ENCODE measurements at places on chromosomes 12 and 14.

DNA sequence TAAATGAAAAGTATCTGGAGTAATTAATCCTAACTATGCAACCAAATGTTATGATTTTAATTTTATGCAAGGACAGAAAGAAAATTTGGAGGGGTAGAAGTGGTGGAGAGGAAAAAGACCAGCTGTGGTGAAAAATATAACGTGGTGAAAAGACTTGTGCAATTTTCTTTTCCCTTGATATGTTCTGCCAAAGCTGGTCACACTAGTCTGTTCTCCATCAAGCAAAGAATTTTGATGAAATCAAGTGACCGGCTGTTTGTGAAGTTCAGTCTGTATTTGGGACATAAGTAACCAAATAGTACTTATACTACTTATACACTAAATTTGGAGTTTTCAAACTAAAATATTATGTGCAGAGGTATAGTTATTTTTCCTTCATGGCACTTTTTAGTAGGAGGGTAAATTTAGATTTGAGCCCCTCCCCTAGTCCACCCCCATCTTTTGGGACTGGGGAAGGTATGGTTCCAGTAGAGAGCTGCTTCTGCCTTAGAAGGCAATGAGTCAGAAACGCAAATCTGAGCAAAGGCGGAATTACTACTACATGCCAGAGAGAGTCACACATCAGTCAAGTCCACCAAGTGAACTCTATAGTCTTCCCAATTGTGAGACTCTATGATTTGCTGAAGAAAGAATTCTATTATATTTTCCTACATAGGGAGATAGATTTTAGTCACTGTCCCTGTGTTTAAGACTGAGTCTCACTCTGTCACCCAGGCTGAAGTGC, 229.7 kb downstream of the SLC25A21 start:
- peak; percentile 44 for DNase-seq

DNA sequence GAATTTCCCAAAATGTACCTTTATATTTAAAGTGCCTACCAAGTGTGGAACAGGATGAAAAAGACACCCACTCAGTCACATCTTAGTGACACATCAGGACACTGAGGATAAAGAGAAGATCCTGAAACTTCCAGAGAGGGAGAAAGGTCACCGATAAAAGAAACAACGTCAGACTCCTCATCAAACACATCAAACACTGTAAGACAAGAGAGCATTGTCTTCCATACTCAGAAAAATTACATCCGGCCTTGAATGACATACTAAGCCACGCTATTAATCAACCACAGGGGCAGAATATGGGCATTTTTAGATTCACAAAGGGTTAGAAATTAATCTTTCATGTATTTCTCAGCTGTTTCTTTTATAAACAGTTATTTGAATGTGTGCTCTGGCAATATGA, 490.3 kb downstream of the APAF1 start:
- no peak for DNase-seq

DNA sequence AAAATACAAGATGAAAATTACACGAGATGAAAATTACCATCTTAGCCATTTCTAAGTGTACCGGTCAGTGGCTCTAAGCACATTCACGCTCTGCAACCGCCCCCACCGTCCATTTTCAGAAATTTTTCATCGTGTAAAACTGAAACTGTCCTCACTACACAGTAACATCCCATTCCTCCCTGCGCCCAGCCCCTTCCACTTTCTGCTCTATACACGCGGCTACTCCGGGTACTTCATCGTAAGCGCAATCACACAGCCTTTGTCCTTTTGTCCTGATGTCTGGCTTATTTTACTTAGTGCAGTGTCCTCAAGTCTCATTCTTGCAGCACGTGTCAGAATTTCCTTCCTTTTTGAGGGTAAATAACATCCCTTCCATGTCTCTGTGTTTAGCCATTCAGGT, 3.6 kb upstream of the GPR132 start:
- DNase-seq: no peak

GRCh38 chr14:40757376-40757950, 849.2 kb upstream of the LRFN5 start:
- DNase-seq: no peak

DNA sequence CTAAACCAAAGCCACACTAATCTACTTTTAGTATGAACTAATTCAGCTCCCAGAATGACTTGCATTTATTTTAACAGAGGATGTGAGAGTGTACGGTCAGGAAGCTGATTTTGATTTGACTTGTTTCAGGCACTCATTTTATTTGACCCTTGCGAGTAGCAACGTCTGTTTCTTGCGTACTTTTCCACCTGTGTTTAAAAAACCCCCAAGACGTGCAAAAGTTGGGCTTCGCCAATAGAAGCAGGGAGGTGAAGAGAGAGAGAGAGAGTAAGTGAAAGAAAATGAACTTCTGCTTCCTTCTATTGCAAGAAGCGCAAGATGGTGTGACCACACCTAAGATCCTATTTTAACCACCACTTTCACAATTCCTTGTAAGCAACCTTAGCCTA, 6.7 kb upstream of the SLC15A4 start:
- no peak for DNase-seq

DNA sequence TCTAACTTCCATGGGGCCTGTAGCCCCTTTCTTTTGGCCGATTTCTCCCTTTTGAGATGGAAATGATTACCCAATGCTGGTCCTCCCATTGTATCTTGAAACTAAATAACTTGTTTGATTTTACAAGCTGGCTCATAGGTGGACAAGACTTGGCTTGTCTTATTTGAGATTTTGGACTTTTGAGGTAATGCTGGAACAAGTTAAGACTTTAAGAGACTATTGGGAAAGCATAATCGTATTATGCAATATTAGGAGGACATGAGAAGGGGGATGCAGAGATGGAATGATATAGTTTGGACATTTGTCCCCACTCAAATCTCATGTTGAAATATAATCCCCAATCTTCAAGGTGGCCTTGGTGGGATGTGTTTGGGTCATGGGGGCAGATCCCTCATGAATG, 49.2 kb upstream of the LYZ start:
- no peak for DNase-seq

- peak; percentile 86 for DNase-seq
These were observed at the start of gene SLC6A15 for GRCh38 chr12:84912198-84913128. SLC6A15 (minus strand) TSS chr12:84912799; CDS start chr12:84892120, 20,679 bp downstream.

GRCh38 chr12:89169321-89169720, 183.0 kb downstream of the DUSP6 start:
- DNase-seq: no peak

- DNase-seq: no peak
These were observed at the start of gene RHOF for GRCh38 chr12:121793440-121793837. RHOF (minus strand) TSS chr12:121793688; CDS start chr12:121793633, 55 bp downstream.

DNA sequence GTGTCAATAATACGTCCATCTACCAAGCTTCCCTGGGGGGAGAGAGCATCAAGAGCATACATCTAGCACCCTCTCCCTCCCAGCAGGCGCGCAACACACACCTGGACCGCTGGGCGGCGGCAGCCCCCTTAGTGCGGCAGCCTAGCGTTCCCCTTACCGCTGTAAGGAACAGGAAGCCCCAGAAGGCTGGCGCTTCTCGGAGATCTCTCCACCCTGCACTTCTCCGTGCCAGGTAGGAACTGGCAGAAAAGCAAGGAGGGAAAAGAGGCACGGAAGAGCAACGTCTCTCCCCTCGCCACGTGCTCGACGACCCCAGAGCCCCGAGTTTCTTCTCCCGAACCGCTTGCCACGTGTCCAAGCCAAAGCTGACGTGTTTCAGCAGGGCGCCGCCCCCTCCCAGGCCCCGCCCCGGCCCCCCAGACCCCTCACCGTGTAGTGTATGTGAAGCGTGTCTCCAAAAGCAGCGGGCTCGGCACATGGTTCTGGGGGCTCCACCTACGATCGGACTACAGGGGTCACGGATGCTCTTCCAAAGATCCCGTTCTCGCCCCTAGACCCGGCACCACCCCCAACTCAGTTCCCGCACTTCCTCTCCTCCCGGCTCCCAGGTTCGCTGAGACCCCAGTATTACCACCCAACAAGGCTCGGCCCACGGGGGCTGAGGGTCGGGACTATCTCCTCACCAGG, 532 bp downstream of the FKBP11 start:
- peak; percentile 34 for DNase-seq

- DNase-seq: peak; percentile 81
These were observed 191.3 kb upstream of the AMIGO2 start for GRCh38 chr12:47270782-47271664.

DNA sequence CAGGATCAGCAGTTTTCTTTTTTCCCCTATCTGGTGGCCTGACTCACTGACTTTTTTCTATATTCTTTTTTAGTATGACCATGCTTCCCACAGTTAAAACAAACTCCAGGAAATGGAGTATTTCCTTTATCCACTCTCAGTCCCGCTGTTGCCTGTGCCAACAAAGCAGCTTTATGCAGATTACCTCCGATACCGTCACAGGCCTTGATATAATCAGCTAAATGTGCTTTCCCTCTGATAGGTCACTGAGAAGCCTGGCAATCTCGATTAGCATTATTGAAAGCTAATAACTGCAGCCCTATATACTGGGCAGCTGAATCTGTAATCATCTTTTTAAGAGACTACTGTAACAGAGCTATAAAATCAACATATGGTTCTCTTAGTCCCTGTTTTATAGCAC, 243.6 kb downstream of the KIF21A start:
- no peak for DNase-seq

- DNase-seq: no peak
These were observed 4.7 kb downstream of the FAM161B start for GRCh38 chr14:73945159-73945670.

- DNase-seq: no peak
These were observed 689 bp upstream of the PDE3A start for GRCh38 chr12:20367583-20368113.

DNA sequence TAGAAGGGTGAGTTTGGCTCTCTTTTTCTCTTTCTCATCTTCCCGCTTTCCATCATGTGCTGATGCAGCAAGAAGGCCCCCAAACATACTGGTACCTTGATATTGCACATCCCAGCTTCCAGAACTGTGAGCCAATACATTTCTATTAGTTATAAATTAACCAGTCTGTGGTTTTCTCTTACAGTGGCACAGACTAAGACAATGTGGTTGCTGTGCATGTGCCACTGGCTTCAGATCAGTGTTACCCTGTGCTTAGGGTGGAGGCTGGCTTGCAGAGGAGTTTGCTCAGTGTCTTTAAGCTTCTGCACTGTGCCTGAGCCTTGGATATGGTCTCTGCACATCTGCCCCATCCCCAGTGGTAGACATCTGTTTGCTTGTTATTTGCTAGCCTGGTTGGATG, 5.5 kb downstream of the IFI27L2 start:
- DNase-seq: no peak

- DNase-seq: no peak
These were observed 2.5 kb downstream of the RASSF8 start for GRCh38 chr12:25960961-25961360.

- DNase-seq: no peak
These were observed 21.3 kb downstream of the CLEC2A start for GRCh38 chr12:9910716-9911421.

GRCh38 chr14:26859483-26859882, 261.6 kb upstream of the NOVA1 start:
- DNase-seq: no peak

- no peak for DNase-seq
These were observed 4.2 kb downstream of the SRSF5 start for GRCh38 chr14:69771136-69771535.

DNA sequence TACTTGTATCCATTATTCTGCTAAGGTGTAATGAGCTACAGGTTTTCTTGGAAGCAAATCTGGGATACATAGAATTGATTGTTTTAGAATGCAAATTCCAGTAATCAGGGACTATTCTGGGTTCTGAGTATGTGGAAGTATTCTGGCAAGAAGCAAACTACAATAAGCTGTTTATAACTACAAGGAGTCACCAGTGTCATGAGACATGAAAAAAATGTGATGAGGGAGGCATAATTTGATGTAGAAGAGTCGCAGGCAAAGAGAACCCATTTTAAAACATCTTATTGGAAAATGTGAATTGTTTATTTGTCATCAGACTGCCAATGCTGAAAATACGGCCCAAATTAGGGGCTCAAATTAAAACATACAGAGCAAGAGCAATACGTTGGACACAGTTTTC, 321.8 kb upstream of the E2F7 start:
- DNase-seq: no peak

- DNase-seq: no peak
These were observed 17.6 kb upstream of the GPR68 start for GRCh38 chr14:91261986-91262549.

GRCh38 chr14:74975059-74975810, 19.8 kb upstream of the PGF start:
- DNase-seq: no peak

Data from brain microvascular endothelial cell (primary cell).